ENCODE measurements at places on chromosomes 6 and 20.

GRCh38 chr6:126767711-126768110, 350.8 kb upstream of the RSPO3 start:
- DNase-seq, result no peak

GRCh38 chr20:23622839-23623343, 14.9 kb downstream of the CST3 start:
- no peak for DNase-seq

- no peak for DNase-seq
Observed at GRCh38 chr20:21092806-21093205, 13.4 kb downstream of the LINC00237 start.

GRCh38 chr20:13913131-13913530, 77.3 kb downstream of the SEL1L2 start:
- no peak for DNase-seq

GRCh38 chr6:5466281-5467136, 205.2 kb downstream of the FARS2 start:
- DNase-seq, result no peak
